ENCODE measurements at places on chromosomes 12 and 14.

DNA sequence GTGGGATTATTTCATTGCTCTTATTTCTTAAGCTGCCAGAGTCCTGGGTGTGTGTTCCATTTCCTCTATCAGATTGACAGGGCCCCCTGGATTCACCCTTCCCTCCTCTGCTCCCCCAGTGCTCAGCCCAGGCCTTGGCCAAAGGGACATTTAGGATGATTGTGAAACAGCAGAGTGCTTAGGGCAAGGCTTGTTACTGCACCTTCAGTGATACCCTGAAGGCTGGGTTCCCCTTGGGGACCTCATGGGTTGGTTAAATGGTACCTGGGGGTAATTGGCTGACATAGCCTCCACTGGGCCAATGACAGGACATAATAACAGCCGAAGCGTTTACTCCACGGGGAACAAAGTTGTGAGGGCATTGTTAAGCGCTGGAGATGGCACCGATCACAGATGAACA is 1.3 kb upstream of the KRT72 start:
- H3K27ac ChIP-seq, result no peak overlapping the region
- H3K36me3 ChIP-seq, result no peaks in the 10 kb centered on the region
- DNase-seq, result no peak
- peaks cover 49% of the 10 kb centered on the region for H3K27me3 ChIP-seq
- no peaks in the 10 kb centered on the region for H3K4me1 ChIP-seq

GRCh38 chr12:85390266-85390665 is 110.2 kb downstream of the ALX1 start:
- no peak for DNase-seq
- H3K27ac ChIP-seq, result no peak overlapping the region
- H3K27me3 ChIP-seq, result no peaks in the 10 kb centered on the region
- H3K4me3 ChIP-seq, result no peak overlapping the region
- peaks cover 8% of the 10 kb centered on the region for H3K4me1 ChIP-seq

GRCh38 chr14:56630707-56631106 is 51.1 kb downstream of the TMEM260 start:
- DNase-seq, result no peak
- no peaks in the 10 kb centered on the region for H3K4me1 ChIP-seq
- H3K36me3 ChIP-seq, result peaks cover 50% of the 10 kb centered on the region
- no peaks in the 10 kb centered on the region for H3K27me3 ChIP-seq
- H3K27ac ChIP-seq, result no peak overlapping the region

- H3K36me3 ChIP-seq, result no peaks in the 10 kb centered on the region
- no peak overlapping the region for H3K27ac ChIP-seq
- H3K27me3 ChIP-seq, result no peaks in the 10 kb centered on the region
- DNase-seq, result no peak
- H3K4me1 ChIP-seq, result peaks cover 5% of the 10 kb centered on the region
These were observed 88.5 kb downstream of the PPM1H start for GRCh38 chr12:62846491-62846890.

DNA sequence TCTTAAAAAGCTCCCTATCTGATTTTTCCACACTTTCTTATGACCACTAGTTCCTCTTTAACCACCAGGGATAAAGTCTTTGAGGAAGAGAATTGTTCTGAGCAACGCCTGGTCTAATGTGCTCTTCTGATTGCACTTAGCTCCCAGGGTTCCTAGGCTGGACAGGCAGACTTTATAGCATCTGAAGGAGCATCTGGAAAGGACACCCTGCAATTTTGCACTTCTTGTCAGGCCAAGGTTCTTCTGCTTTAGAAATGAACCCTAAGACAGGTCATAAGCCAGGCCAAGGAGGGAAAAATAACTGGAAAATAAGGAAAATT is 126.3 kb downstream of the KTN1 start:
- H3K36me3 ChIP-seq, result no peaks in the 10 kb centered on the region
- no peak for DNase-seq
- no peak overlapping the region for H3K4me3 ChIP-seq
- H3K27me3 ChIP-seq, result no peaks in the 10 kb centered on the region
- H3K4me1 ChIP-seq, result peaks cover 25% of the 10 kb centered on the region

GRCh38 chr12:105209091-105209490 is 26.9 kb downstream of the APPL2 start:
- no peak overlapping the region for H3K4me3 ChIP-seq
- peaks cover 63% of the 10 kb centered on the region for H3K36me3 ChIP-seq
- no peak overlapping the region for H3K27ac ChIP-seq

DNA sequence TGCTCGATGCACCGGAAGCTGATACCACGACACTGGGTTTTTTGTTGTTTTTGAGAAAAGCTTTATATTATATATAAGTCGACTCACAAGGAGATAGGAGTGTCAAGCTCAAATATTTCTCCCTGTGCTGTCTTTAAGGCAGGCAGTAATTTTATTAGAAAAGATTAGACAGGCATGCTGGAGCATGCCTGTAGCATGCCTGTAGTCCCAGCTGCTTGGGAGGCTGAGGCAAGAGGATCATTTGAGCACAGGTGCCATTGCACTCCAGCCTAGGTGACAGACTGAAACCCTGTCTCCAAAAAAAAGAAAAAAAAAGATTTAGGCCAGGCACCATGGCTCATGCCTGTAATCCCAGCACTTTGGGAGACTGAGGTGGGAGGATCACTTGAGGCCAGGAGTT is 51.8 kb downstream of the GNS start:
- no peak overlapping the region for H3K4me3 ChIP-seq
- H3K4me1 ChIP-seq, result no peaks in the 10 kb centered on the region
- no peak overlapping the region for H3K27ac ChIP-seq
- no peak for DNase-seq
- H3K27me3 ChIP-seq, result no peaks in the 10 kb centered on the region
- H3K36me3 ChIP-seq, result peaks cover 4% of the 10 kb centered on the region

DNA sequence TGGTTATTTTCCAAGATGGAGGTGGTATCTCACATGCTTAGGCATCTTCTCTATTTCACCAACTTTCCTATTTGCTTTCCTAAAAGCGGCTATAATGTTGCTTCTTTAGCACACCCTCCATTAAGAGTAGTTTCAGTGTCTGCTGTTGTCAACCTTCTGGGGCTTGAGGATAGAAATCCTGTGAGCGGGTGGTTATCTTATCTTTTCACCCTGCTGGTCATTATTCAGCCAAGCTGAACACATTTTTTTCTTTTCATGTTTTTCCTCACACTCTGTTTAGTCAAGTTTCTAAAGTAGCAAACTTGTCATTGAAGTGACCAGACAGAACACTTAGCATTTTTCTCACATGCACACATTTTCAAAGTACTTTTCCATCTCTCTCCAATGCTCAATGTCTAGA is 104.5 kb downstream of the SLC8A3 start:
- no peaks in the 10 kb centered on the region for H3K36me3 ChIP-seq
- H3K4me3 ChIP-seq, result no peak overlapping the region
- H3K4me1 ChIP-seq, result no peaks in the 10 kb centered on the region
- peaks cover 63% of the 10 kb centered on the region for H3K27me3 ChIP-seq

GRCh38 chr12:123767613-123768012 is 5.5 kb downstream of the DNAH10 start:
- peaks cover 5% of the 10 kb centered on the region for H3K36me3 ChIP-seq
- H3K27me3 ChIP-seq, result no peaks in the 10 kb centered on the region
- DNase-seq, result no peak
- no peak overlapping the region for H3K4me3 ChIP-seq
- no peaks in the 10 kb centered on the region for H3K4me1 ChIP-seq

- H3K4me1 ChIP-seq, result no peaks in the 10 kb centered on the region
- H3K27me3 ChIP-seq, result peaks cover 70% of the 10 kb centered on the region
- DNase-seq, result no peak
- no peaks in the 10 kb centered on the region for H3K36me3 ChIP-seq
These were observed 70.0 kb upstream of the GALNT9 start for GRCh38 chr12:132399092-132400010.

- peaks cover 28% of the 10 kb centered on the region for H3K4me1 ChIP-seq
- peak within 1 kb of the TSS; percentile 85 for H3K4me3 ChIP-seq
- H3K27ac ChIP-seq, result peak within 1 kb of the TSS; percentile 91
- no peaks in the 10 kb centered on the region for H3K36me3 ChIP-seq
- peak; percentile 88 for DNase-seq
These were observed at the start of gene EPS8 for GRCh38 chr12:15789220-15790171. Gene EPS8 (minus strand): TSS chr12:15789388. CDS start chr12:15682951, 106,437 bp downstream.

- peaks cover 56% of the 10 kb centered on the region for H3K4me1 ChIP-seq
- peak overlapping the region; percentile 69 for H3K27ac ChIP-seq
- H3K36me3 ChIP-seq, result no peaks in the 10 kb centered on the region
- no peak overlapping the region for H3K4me3 ChIP-seq
These were observed 130.0 kb upstream of the ARHGAP5 start for GRCh38 chr14:31947076-31947475.

GRCh38 chr12:31578632-31579031 is 12.3 kb downstream of the DENND5B start:
- H3K36me3 ChIP-seq, result peaks cover 7% of the 10 kb centered on the region
- no peak for DNase-seq
- no peak overlapping the region for H3K27ac ChIP-seq
- no peaks in the 10 kb centered on the region for H3K27me3 ChIP-seq

GRCh38 chr12:129200576-129200975 is 347.3 kb downstream of the GLT1D1 start:
- no peaks in the 10 kb centered on the region for H3K4me1 ChIP-seq
- no peak for DNase-seq
- no peaks in the 10 kb centered on the region for H3K27me3 ChIP-seq
- no peak overlapping the region for H3K27ac ChIP-seq
- H3K36me3 ChIP-seq, result no peaks in the 10 kb centered on the region

DNA sequence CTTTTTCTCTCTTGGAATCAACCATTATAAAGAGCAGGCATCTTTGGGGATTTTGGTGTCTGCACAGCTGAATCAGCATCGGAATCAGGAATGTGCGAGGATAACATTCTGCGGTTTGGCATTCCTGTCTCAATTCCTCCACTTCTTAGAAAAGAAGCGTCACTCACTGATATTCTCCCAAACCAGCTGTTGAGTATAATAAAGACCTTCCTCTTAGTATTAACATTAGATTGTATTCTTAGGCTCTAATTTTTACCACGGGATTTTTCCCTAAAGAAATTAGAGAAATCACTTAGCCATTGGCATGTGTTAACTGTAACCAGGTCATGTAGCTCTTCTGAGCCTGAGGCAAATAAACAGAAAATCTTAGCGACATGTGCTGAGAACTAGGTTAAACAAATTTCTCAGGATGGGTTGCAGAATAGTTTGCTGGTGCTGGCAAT is 128.7 kb downstream of the TMX1 start:
- peaks cover 20% of the 10 kb centered on the region for H3K4me1 ChIP-seq
- H3K27me3 ChIP-seq, result no peaks in the 10 kb centered on the region
- no peak overlapping the region for H3K27ac ChIP-seq

- peaks cover 12% of the 10 kb centered on the region for H3K4me1 ChIP-seq
- DNase-seq, result no peak
- peak overlapping the region; percentile 13 for H3K27ac ChIP-seq
- no peaks in the 10 kb centered on the region for H3K27me3 ChIP-seq
These were observed 254.8 kb downstream of the PRKD1 start for GRCh38 chr14:29672831-29673230.

DNA sequence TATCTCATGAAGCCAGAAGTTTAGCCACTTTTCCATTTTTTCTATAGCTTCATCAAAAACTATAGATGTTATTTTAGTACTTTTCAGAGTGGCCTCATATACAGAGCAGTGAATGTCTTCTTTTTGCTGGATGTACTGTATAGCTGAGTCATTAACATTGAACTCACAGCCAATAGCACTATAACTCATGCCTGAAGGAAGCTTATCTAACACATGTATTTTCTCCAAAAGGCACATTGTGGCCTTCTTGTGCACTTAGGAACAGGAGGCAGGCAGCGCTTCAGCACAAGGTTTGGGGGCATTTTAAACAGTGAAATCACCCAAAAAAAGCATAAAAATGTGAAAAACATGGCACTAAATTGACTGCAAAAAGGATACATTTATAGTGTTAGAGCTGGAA is 336.8 kb upstream of the TMTC1 start:
- H3K27ac ChIP-seq, result no peak overlapping the region
- H3K36me3 ChIP-seq, result no peaks in the 10 kb centered on the region
- H3K27me3 ChIP-seq, result no peaks in the 10 kb centered on the region
- DNase-seq, result no peak
- no peak overlapping the region for H3K4me3 ChIP-seq
- no peaks in the 10 kb centered on the region for H3K4me1 ChIP-seq

- no peaks in the 10 kb centered on the region for H3K27me3 ChIP-seq
- H3K36me3 ChIP-seq, result no peaks in the 10 kb centered on the region
- no peak overlapping the region for H3K4me3 ChIP-seq
- DNase-seq, result no peak
- H3K4me1 ChIP-seq, result peaks cover 5% of the 10 kb centered on the region
These were observed 29.3 kb upstream of the CPNE8 start for GRCh38 chr12:38934686-38935085.

GRCh38 chr12:68119724-68120211 is 39.8 kb downstream of the IFNG start:
- no peaks in the 10 kb centered on the region for H3K4me1 ChIP-seq
- H3K27me3 ChIP-seq, result no peaks in the 10 kb centered on the region
- no peak overlapping the region for H3K4me3 ChIP-seq
- peak; percentile 16 for DNase-seq
- no peak overlapping the region for H3K27ac ChIP-seq

GRCh38 chr12:133227281-133227852 is 8.3 kb downstream of the ANHX start:
- H3K36me3 ChIP-seq, result peaks cover 12% of the 10 kb centered on the region
- H3K27ac ChIP-seq, result no peak overlapping the region
- H3K4me1 ChIP-seq, result no peaks in the 10 kb centered on the region
- no peak for DNase-seq
- no peak overlapping the region for H3K4me3 ChIP-seq

GRCh38 chr14:42079911-42080310 is 473.2 kb downstream of the LRFN5 start:
- H3K36me3 ChIP-seq, result no peaks in the 10 kb centered on the region
- H3K27ac ChIP-seq, result no peak overlapping the region
- H3K27me3 ChIP-seq, result no peaks in the 10 kb centered on the region
- H3K4me3 ChIP-seq, result no peak overlapping the region

GRCh38 chr14:31484754-31485153 is 3.1 kb downstream of the GPR33 start:
- H3K27ac ChIP-seq, result no peak overlapping the region
- H3K36me3 ChIP-seq, result no peaks in the 10 kb centered on the region
- no peaks in the 10 kb centered on the region for H3K27me3 ChIP-seq
- no peak overlapping the region for H3K4me3 ChIP-seq
- no peak for DNase-seq

DNA sequence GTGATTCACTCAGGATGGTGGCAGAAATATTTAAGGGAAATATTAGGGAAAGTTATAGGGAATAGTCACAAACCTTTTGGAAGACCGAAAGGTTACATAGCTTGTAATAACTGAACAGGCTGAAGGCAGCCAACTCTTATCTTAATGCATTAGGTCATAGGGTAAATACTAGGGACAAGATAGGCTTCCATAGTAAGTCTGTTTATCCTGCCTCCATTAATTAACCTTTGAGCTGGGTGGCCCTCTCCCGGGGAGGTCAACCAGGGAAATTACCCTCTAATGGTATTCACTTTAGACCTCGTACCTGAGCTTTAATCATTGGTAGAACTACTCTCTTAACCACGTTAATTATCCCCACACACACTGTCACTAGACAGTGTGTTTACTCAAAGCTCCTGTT is 981.8 kb downstream of the SLC16A7 start:
- H3K4me3 ChIP-seq, result no peak overlapping the region
- H3K4me1 ChIP-seq, result no peaks in the 10 kb centered on the region
- no peak for DNase-seq
- H3K27me3 ChIP-seq, result no peaks in the 10 kb centered on the region
- H3K36me3 ChIP-seq, result no peaks in the 10 kb centered on the region

- no peak for DNase-seq
- no peaks in the 10 kb centered on the region for H3K4me1 ChIP-seq
- no peaks in the 10 kb centered on the region for H3K36me3 ChIP-seq
- H3K27me3 ChIP-seq, result no peaks in the 10 kb centered on the region
These were observed 1.6 kb upstream of the RPL10L start for GRCh38 chr14:46653031-46653755.

- no peaks in the 10 kb centered on the region for H3K27me3 ChIP-seq
- no peak overlapping the region for H3K27ac ChIP-seq
- no peak overlapping the region for H3K4me3 ChIP-seq
- peaks cover 15% of the 10 kb centered on the region for H3K4me1 ChIP-seq
- no peak for DNase-seq
These were observed 149.5 kb downstream of the RMST start for GRCh38 chr12:97612075-97612474.
